Umbilical cord (tissue), 2 donors: ENCODE measurements at places on chromosomes 6 and 20. TPM values are rescaled to one million over a fixed set of nuclear protein-coding genes. Genes with fewer than 3 reads are reported as not detected.
A peak's percentile ranks its signal among the peaks of the same experiment; 100 is the strongest.

The SPTLC3 gene
- total RNA-seq: 7.9 TPM

The KHDC1 gene
- total RNA-seq: 8.9 TPM

The WFDC5 gene
- 1.2 TPM for total RNA-seq

The B3GAT2 gene
- total RNA-seq: 4.3 TPM

The TRIM15 gene
- total RNA-seq: 0.48 TPM

The IRF4 gene
- total RNA-seq: 0.24 TPM

The ANKEF1 gene
- total RNA-seq: 7.7 TPM

The DEFB116 gene
- total RNA-seq: not detected

The MAFB gene
- 14.2 TPM for total RNA-seq

The HLA-DRB1 gene
- total RNA-seq: 25.5 TPM

The BHLHE23 gene
- total RNA-seq: 2.6 TPM

The GABBR1 gene
- 32.0 TPM for total RNA-seq

- DNase-seq: no peak
Observed at GRCh38 chr6:5078121-5078669, 6.9 kb upstream of the PPP1R3G start.

- peak; percentile 35 for DNase-seq
Observed at GRCh38 chr6:4574007-4574406, 202.2 kb upstream of the CDYL start.

GRCh38 chr6:87264481-87264880, 57.9 kb upstream of the SMIM8 start:
- DNase-seq: no peak

- DNase-seq: peak; percentile 77
Observed at GRCh38 chr6:104218116-104218515, 641.6 kb downstream of the HACE1 start.

DNA sequence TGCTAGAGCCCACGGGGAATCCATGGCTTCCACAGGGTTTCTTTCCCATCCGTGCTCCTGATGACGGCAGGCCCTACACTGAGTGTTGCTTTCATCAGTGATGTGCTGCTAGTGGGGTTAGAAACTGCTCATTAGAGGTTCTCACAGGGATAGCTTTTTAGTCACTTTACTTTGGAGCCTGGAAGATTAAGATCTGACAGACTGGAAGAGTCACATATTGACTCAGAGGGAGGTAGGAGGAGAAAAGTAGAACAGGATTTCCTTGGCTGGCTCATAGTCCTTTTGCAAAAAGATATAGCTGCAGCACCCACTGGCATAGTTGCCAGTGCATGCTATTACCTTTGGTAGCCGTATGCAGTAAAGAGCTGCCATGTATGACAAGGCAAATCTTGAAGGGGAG, 890.3 kb downstream of the C6orf118 start:
- DNase-seq: no peak

GRCh38 chr20:51412333-51412871, 130.1 kb downstream of the NFATC2 start:
- DNase-seq: peak; percentile 72

DNA sequence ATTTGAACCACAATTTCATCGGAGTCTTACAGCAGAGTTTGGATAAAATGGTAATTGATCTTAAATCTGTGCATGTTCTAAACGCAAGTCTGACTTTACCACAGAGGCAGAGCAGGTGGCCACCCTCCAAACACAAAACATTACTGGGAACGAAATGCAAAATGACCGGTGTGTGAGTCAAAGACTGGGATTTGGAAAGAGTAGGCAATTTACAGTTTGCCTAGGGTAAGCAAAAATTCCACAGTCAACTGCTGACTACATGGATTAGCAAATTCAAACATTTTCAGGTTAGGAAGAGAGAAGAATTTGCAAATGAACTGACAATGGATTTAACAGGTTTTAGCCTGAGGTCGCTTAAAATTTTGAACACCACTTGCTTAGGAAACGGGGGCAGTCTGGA, 444.4 kb downstream of the HDGFL1 start:
- no peak for DNase-seq

DNA sequence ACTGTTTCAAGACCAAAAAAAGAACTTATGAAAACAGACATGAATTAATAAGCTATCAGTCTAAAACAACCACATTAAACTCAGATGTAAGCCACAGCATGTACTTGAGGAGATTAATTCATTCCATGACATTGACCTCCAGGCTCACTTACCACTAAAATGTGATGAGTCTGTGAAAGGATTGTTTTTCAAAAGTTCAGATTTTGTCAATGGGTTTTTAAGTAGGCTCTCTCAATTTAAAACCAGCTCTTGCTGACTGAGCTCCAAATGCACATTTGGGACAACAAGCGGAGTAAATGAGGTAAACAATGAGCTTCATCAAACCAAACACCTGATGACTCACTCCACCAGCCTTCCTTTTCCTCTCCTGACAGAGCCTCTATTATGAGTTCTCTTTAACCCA, 197.0 kb downstream of the SIM1 start:
- no peak for DNase-seq

DNA sequence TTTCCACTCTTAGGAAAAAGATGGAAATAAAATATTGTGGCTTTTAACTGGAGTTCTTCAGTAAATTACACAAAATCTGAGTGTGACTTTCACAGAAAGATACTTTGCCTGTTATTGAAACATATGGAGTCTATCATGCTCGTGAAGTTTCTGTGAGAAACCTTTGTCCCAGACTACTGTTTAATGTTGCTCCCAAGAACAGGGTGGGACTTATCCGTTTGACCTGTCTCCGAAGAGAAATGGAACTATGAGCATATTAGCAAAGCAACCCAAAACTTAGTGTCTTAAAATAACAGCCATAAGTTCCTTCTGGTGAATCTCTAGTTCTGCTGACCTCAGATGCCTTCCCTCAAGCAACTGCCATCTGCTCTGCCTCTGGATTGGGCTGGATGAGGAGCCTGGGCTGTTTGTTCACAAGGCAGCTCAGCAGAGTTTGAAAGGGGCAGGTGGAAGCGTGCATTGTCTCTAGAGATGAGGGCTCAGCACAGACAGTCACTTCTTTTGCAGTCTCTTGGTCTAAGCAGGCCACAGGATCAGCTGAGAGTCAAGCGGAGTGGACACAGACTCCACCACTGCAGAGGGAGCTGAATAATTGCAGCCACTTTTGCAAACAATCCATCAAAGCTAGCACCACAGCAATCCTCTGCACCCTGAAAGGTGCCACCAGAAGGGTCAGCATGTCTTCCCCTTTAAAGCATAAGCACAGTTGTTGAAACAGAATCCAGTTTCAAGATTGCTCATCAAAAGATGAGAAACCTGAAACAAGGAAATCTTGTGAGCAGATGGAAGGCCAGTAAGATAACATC, 52.8 kb downstream of the MYB start:
- peak; percentile 6 for DNase-seq

- no peak for DNase-seq
Observed at GRCh38 chr6:150177952-150178520, 35.2 kb downstream of the PPP1R14C start.

- DNase-seq: peak; percentile 3
Observed at GRCh38 chr6:133951227-133951626, 1.8 kb upstream of the TBPL1 start.

- DNase-seq: peak; percentile 50
Observed at GRCh38 chr6:165987483-165988301, 180.0 kb downstream of the TBXT start.

- DNase-seq: no peak
Observed at GRCh38 chr6:123821112-123821511, 17.4 kb downstream of the NKAIN2 start.

DNA sequence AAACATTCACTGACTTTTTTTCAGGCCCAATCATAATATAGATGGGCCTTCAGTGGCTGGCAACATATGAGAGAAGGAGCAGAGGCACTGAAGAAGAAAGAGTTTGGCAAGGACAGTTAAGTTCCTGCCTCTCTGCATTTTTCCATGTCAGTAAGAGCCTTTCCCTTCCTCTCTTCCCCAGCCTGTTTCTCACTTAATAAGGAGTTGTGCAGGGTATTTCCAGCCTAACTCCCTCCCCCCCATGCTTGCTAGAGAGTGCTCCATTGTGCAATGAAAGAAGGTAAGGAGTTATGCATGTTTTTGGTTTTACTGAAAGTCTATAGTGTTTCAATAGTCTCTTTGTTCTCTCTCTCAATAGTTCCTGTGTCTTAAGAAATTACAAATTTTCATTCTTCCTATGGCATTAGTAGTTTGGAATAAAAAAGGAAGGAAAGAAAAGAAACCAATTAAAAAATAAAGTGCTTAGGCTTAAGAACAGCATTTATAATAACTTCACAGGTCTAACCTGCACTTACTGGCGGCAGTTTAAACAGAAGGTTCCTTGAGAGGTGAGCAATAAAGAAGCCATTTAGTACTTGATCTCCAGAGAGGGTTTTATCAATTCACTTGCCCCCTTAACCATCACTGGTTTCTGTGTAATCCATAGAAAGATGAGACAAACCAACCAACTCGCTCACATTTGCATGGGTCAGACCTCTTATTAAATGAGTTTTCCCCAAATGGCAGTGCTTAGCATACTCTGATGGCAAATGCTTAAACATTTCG, 251.1 kb downstream of the PTPRT start:
- DNase-seq: peak; percentile 46

DNA sequence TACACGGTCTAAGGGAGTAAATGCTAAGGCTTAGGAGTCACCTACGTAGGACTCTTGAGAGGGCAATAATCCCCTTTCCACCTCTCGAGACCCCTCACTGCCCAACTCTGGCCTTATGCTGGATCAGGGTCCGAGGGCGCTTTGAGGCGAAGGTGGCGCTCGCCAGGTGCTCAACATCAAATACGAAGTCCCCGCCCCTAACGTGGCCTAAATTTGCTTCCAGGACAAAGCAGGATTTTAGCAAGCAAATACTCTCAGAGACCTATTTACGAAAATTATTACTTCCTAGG, 406 bp upstream of the TRIM26 start:
- DNase-seq: no peak

GRCh38 chr6:83696674-83697073, 12.2 kb downstream of the SNAP91 start:
- DNase-seq: no peak

DNA sequence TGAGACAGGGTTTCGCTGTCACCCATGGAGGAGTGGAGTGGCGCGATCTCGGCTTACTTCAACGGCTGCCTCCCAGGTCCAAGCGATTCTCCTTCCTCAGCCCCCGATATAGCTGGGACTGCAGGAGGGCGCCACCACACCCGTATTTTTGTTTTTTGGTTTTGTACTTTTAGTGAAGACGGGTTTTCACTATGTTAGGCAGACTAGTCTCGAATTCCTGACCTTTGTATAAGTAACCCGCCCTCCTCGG, 115.4 kb upstream of the BTN3A2 start:
- DNase-seq: no peak

- no peak for DNase-seq
Observed at GRCh38 chr6:137265561-137266308, 46.5 kb upstream of the IFNGR1 start.

- DNase-seq: no peak
Observed at GRCh38 chr6:124960757-124961463, 1.3 kb upstream of the RNF217 start.

- no peak for DNase-seq
Observed at GRCh38 chr6:56789879-56790278, 147.2 kb upstream of the DST start.

DNA sequence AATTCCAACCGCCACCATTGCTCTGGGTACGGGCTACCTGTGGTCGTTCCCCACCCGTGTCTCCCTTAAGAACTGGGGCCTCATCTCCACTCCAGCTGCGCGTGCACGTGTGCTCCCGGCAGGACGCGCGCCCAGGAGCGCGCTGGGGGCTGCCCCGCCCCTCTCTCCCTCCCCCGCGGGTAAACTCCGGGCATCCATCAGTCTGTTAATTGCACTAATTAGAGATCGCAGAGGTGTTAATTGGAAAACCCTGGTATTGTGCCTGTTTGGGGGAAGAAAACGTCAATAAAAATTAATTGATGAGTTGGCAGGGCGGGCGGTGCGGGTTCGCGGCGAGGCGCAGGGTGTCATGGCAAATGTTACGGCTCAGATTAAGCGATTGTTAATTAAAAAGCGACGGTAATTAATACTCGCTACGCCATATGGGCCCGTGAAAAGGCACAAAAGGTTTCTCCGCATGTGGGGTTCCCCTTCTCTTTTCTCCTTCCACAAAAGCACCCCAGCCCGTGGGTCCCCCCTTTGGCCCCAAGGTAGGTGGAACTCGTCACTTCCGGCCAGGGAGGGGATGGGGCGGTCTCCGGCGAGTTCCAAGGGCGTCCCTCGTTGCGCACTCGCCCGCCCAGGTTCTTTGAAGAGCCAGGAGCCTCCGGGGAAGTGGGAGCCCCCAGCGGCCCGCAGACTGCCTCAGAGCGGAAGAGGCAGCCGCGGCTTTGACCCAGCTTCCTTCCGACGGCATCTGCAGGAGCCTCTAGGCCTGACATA, 14.4 kb downstream of the FOXP4 start:
- peak; percentile 73 for DNase-seq

DNA sequence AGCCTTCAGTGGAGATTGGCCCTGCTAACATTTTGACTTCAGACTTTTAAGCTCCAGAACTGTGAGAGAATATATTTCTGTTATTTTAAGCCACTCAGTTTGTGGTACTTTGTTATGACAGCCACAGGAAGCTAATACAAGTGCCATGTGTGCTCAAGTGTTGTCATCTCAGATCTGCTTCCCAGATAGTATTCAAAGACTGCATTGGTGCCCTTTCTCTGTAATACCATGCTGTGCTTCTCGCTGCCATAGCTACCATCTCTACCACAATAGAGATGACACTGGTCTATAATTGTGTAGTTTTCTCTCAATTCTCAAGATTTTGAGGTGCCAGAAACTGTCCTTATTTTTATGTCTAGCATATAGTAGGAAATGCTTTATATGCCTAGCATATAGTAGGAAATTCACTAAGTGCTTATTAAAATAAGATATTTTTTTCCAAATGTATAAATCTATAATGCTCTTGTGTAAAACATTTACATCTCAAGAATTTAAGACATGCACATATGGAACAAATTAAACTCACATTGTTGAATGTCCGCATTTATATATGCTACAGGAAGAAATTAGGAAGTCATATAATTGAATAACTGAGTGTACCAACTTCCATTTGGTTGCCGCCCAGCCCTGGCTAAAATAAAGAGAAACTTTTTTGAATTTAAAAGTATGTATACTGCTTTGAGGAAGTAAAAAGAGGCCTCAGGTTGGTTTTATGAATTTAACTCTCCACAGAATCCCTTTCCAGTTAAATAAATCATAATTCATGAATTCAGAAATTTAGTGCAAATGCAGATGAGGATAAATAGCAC, 77.6 kb downstream of the TPBG start:
- no peak for DNase-seq

DNA sequence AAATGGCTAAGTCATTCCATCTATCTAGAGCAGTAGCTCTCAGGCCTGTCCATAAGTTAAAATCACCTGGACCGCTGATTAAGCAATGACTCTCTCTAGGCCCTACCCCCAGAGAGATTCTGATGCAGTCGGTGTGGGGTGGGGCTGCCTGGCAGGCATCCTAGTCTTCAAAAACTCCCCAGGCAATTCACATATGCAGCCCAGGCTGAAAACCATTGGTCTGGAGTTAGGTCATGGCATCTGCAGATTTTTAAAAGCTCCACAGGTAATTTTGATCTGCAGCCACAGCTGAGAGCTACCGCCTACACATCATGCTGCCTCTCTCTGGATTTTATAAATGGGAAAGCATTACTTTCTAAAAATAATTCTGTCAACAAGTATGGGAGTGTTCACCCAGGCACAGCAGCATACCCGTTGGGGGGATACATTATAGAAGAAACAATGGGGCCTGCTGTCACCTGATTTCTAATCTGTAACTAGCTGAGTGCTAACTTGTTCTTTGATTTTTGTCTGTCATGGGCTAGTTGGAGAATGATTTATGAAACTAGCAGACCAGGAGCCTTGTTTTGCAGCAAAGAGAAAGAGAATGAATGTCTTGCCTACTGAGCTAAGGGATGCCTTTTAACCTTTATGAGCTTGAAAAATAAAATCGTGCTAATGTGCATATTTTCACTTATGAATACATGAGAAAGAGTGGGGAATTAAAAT, 44.1 kb upstream of the ATXN1 start:
- DNase-seq: peak; percentile 29

GRCh38 chr6:3251462-3252314, 7.1 kb upstream of the PSMG4 start:
- DNase-seq: peak; percentile 89
